ENCODE measurements at places on chromosomes 11 and 22. TPM values are rescaled to one million over a fixed set of nuclear protein-coding genes. Genes with fewer than 3 reads are reported as not detected.

RIMBP3C gene
- polyA plus RNA-seq = 0.25 TPM

NLRP6 gene
- polyA plus RNA-seq = 0.42 TPM

TMEM41B gene
- 46.3 TPM for polyA plus RNA-seq

KCTD14 gene
- 16.8 TPM for polyA plus RNA-seq

SMIM35 gene
- 0.18 TPM for polyA plus RNA-seq

GRCh38 chr11:110793556-110793955 lies 81.3 kb upstream of the ARHGAP20 start:
- DNase-seq = no peak

DNA sequence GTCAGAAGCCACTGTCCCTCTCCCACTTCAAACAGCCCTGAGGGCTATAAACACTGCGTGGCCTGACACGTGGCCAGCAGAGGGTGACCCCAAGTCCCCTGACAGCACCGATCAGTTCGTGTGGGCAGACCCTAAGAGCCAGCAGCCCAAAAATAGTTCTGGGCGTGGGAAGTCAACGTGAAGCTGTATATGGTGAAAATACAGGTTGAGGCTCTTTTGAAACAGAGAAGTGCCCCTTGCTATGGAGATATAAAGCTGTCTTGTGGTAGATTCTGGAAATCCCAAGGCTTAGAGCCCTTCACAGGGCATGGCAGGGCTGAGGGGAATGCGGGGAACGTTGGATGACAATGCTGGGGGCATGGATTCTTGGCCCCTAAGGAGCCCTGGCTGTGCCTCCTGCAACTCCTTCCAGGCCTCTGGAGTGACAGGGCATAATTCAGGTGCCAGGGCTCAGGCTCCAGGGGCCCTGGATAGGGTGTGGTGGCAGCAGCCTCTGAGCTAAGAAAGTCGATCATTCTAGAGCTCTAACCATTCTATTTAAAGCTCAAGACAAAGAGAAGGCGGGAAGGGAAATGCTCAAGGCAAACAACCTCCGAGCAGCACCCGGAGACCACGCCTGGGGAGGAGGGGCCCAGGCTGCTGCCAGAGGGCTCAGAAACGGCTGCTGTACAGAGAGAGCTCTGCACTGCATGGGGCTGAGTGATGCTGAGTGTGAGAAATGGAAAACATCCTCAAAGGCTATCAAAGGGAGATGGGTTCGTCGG lies 60.4 kb upstream of the CD5 start:
- DNase-seq = no peak

DNA sequence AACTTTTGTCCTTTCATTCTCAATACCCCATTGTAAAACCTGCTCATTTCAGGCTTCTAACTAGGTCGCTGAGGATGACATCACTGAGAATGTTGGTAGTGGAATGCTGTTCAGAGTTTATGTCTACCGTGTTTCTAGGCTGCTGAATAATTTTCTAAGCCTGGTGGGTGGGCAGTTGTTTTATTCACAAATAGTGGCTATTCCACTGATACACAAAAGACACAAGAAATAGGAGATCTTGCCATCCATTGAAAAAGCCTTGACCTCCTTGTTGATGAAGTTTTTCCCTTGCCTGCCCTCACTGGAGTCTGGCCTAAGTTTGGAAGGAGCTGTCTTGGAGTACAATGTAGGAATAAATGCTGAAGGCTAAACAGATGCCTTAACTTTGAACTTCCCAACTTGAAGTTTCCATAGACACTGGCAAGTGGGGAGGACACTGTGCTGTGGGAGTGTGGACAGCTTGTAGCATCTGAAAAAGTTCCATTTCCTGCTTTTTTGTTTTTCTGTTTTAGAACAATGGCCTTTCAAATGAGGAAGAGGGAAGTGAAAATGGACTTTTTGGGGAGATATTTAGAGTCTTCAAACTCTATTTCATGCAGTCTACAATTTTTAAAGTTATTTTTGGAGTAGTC lies 59.2 kb downstream of the TRIM44 start:
- DNase-seq = no peak

- DNase-seq = no peak
Observed at GRCh38 chr11:109971184-109971523, 122.0 kb upstream of the ZC3H12C start.

GRCh38 chr11:75934851-75935250 lies 119.8 kb downstream of the UVRAG start:
- DNase-seq = no peak

DNA sequence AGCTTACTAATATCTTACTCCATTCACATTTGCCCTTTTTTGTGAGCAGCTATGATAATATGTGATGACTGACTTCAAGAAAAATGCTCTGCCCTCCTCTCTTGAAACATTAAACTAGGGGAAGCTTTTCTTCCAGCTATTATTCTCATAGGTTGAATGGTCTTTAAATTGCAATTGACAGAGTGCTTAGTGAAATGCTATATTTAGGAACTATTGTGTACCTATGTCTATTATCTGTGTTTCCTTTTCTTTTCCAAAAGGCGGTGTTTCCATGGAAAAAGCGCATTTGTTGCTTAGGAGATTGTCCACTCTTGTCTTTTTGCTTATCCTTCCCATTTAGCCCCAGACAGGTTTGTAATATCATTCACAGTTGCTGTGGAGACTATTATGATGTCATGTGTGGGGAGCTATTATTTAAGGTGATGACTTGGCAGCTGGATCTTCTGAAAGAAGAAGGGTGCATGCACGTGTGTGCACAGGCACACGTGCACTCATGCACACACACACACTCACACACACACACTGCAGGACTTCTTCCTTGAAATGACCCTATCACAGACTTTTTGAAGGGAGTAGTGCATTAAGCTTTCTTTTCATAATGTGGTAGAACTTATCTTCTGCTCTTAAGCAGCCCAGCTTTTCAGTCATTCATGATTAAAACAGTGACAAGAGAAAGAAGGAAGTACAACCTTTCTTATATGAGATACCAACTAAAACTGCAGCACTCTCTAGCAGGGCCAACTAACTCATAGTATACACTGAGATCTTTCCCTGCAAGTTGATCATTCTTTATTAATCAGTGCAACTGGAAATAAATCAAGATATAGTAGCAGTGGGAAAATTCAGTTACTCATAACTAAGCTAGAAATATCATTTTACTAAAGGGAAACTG lies 340.8 kb upstream of the MTNR1B start:
- DNase-seq = no peak

DNA sequence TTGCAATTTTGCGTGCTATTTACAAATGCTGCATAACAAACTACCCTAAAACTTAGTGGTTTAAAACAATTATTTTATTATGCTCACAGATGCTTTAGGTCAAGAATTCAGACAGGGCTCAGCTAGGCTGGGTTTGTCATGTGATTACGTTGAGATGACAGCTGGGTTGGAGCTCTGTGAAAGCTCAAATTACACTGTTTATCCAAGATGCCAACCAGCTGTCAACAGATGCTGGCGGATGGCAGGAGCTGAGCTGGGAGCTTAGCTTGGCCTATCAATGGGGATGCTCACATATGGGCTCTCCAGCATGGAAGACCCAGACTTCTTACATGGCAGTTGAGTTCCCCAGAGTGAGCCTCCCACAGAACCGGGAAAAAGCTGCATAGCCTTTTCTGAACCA lies 62.7 kb downstream of the STK33 start:
- peak; percentile 10 for DNase-seq

DNA sequence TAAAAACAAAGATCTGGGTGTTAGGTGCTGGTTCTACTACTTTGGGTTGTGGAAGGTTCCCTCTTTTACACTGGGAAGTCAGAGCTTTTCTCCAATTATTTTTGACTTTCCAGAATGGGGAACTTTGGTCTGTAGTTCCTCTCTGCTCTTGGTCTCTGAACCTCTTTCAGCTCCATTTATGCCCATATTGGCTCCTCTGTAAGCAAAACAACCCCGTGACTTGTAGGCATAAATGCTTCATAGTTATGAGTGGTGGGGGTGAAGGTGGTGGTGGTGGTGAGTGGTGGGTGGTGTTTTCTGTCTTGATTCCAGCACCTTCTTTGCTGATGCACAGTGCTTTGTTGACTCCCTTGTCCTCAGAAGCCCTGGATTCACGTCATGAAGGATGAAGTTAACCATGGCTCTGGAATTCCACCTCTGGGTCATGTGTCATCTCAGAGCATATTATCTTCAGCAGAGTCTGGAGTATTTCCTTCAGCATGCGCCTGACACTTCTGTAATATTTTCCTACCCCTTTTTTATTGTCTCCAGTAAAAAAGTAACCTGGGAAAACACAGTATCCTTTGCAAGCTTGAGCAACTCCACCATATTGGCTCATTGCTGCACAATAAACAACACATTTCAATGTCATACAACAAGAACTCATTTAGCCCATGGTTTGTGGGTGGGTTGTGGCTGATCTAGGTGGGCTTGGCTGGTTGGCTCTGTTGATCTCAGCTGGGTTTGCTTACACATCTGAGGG lies 24.1 kb upstream of the GRK3 start:
- no peak for DNase-seq

DNA sequence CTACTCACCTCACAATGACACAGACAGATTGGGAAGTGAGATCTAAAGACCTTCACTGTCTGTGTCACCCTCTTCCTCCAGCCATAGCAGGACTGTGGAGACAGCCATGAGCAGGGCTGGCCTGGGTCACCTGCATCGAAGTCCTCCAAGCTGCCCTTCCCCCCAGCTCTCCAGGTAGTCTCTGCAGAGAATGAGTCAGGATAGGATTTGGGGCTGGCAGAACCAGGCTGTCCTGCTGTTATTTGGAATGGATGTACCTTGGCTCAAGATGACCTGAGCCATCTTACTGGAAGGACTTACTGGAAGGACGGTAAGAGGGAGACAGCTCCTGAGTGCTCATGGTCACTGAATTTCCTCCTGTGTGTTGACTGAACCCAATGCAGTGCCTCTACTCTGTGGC lies 29.2 kb downstream of the GGTLC2 start:
- no peak for DNase-seq

- no peak for DNase-seq
Observed at GRCh38 chr22:38755155-38755910, 465 bp downstream of the SUN2 start.

GRCh38 chr11:92753161-92753560 lies 216.3 kb upstream of the MTNR1B start:
- DNase-seq = no peak

DNA sequence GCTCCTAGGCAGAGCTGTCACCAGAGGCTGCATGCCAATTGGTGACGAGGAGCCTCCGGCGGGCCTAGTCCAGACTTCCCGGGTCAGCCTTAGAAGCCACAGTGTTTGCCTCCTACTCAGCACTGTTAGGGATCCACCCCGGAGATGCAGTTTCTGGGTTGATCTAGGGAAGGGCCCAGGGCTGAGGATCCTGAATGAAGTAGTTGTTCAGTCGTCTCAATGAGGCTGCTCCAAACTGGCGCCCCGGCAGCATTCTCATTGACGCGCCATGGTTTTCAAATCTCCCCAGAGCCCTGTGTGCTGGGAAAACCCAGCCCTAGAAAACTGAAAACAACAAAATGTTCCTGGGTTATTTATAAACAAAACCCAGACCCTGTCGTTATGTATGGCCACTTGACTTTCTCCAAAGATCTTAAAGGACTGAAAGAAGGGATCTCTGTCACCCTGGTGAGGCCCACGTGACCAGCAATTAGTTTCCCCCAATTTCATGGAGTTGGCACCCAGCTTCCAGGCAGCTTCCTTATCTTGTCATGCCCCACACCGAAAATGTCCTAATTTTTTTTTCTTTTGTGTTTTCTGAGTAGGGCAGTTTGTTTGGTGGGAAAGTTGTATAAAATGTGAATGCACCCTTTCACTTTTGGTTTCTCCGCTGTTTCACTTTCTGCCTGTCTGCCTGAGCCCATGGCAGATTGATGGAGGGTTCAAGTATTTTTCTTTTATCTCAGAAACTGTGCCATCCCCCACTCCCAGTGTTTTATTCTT lies 2.0 kb upstream of the EHD1 start:
- DNase-seq = no peak

DNA sequence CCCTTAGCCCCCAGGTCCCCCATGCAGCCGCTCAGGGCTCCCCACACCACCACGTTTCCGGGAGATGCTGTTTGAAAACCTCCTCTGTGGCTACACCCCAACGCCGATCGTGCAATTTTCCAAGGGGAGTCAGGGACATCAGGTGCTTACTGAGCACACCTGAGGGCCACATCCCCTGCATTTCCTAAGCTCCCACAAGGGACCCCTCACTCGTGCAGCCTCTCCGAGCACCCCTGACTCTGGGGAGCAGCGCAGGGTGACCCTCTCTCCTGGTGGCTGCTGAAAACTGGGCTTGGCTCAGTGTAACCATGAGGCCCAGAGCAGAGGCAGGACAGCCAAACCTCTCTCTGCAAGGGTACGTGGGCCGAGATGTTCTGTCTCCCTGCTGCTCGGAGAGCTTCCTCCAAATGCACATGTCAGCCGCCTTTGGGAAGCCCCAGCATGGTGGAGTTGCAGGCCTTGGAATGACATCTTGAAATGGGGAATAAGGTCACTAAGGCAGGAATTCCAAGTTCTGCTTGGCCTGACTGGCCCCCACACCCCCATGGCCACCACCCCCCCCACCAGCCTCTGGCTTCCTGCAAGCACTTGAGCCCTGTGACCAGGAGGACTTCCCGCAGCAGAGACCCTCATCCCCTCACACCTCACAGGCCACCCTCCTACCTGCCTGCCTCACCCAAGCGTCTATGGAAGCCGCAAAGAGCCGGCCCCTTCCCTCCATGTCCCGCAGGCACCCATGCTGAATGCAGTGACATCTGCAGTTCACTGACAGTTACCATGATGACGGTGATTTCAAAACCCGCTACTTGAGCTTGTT lies 257.4 kb downstream of the BRD1 start:
- DNase-seq = no peak

DNA sequence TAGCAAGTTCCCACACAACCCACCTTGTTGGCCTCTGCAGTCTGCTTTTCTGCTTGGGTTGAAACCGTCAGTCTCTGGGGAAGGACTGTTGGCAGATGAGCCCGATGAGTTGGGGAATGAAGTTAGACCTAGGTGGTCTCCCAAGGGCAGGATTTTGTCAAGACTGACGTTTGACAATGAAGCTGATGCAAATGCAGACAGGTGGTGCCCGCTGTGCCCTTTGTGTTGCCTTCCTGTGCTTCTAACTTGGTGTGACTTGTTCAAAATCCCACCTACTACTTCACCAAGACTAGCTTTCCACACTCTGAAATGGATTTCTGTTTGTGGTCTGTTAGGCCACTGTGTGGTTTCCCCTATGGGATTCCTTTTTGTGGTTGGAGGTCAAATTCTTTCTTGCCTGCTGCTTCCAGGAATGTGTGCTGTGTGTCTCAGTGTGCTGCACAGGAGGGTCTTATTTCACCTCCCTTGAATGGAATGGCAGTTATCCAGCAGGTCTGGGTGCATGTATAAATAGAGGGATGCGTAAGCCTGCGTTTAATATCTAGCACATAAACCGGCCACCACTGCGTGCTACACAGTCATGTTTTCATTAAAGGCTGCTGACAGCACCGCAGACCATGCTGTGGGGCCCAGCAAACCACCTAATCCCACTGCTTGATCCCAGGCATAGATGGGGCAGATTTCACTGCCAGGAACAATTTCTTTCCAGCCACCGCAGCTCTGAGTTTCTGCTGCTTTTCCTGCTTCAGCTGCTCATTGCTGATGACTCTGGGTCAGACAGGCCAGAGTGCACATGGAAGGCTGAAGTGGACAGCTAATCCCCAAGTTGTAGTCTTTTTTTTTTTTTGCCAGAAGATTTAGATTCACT lies 44.8 kb downstream of the ADAMTS8 start:
- no peak for DNase-seq
